ENCODE measurements at places on chromosomes 5 and 9.
A peak's percentile ranks its signal among the peaks of the same experiment; 100 is the strongest.

GRCh38 chr5:41980396-41980795 is 55.3 kb downstream of the FBXO4 start:
- DNase-seq: no peak

DNA sequence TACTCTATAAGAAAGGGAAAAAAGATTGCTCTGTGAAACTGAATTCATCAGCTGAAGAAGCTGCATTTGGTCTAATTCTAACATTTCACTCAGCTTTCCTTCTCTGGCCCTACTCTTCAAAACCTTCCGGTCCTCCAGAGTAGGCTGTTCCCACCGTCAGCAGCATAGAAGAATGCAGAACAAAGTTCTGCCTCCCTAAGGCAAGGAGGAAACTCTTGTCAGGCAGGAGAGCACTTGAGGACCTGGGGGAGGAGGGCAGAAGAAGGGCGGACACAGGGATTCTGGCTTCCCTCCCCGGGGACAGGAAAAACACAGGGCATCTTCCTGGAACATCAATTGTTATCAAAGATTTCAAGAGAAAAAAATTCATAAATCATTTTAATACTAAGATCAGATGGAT is 69.2 kb upstream of the SHB start:
- no peak for DNase-seq

GRCh38 chr5:83151821-83152220 is 74.5 kb downstream of the XRCC4 start:
- DNase-seq: no peak

DNA sequence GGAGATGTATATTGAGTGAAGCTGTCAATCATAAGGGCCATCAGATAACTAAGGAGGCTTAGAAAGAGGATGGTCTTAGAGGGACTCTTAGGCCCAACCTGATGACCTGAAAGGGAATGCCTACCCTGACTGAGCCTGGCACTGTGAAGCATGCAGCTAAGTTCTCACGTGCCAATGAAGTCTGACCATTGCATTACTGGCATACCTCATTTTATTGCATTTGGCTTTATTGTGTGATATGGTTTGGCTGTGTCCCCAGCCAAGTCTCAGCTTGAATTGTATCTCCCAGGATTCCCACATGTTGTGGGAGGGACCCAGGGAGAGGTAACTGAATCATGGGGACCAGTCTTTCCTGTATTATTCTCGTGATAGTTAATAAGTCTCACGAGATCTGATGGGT is 421.6 kb upstream of the SGCD start:
- no peak for DNase-seq

DNA sequence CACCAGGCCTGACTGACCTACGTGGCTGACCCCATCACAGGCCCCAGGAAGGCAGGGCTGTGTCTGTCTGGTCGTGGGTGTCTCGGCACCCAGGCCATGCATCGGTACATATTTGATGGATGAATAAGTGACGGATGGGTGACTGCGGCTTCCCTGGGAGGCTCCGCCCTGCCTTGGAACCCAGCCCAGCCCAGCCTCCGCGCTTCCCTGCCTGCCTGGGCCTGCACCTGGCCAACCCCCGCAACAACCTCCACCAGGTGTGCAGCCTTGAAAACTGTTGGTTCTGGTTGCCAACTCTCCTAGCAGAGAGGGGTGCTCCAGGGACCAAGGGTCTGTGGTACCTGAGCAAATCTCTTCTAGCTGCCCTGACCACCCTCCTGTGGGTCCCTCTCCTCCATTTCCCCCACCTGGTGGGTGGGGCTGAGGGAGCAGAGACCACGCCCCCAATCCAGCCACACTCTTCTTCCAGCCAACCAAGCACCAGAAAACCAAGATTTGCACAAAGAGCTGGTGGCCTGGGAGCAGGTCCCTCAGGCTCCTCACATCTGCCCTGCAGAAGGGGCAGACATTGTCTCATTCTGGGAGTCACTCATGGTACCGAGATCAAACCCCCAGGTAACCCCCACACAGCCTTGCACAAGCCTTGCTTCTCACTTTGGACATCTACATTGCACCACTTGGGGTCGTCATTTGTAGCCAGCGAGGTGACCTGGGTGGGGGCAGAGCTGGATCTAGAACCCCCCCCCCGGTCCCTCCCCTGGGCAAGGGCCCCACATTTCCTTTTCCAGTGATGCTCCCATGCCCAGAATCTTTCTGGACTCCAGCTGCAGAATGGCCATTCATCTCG is 100.6 kb upstream of the IER5L start:
- peak; percentile 94 for DNase-seq

- no peak for DNase-seq
Measured at GRCh38 chr5:177966839-177967166, 29.2 kb downstream of the PROP1 start.

DNA sequence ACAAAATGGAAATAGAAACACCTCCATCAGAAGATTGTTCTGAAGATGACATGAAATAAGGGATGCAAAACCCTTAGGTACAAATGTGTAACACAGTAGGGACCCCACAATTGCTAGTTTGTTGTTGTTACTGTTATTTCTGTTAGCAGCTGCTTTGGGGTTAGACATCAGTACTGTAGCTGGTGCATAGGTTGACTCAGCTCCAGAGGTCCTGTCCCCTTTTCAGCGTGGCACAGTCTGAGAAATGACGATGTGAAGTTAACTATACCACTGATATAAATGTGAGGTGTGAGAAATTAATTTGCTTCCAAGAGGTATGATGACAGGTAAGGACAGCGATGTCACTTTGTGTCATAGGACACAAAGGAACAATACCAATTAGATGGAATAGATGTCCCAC is 384.6 kb upstream of the KLF4 start:
- DNase-seq: no peak

DNA sequence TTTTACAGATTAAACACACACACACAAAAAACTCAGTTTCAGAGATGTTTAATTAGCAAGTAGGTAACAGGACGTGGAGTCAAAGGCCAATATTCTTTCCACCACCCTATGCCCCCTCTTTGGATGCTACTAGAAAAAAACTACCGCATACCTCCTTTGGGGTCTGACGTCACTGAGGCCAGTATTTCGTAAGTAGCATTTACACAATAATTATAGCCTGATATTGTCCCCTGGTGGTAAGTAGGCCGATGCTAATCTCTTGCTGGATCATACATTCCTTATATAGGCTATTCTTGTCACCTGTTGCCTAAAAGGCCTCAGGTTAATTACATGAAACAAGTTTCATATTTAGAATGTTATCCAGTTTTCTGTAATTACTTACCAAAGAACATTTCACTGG is 21.0 kb upstream of the SMARCA2 start:
- DNase-seq: no peak

DNA sequence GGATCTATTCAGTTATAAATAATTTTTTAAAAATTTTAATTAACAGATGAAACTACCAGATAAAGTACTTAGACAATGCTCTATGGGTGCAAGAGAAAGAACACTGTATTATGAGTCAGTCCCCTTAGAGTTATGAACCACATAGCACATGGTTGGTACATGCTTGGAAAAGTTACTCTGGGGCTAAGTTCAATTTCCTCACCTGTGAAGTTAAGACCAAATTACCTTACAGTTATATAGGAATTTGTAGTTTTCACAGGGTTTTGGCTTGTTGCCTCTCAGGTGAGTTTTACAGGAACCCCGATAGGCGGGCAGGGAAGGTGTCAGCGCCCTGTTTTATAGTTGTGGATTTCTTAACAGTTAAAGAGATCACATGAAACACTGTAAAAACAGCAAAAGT is 1.2 kb downstream of the PANK3 start:
- DNase-seq: no peak

DNA sequence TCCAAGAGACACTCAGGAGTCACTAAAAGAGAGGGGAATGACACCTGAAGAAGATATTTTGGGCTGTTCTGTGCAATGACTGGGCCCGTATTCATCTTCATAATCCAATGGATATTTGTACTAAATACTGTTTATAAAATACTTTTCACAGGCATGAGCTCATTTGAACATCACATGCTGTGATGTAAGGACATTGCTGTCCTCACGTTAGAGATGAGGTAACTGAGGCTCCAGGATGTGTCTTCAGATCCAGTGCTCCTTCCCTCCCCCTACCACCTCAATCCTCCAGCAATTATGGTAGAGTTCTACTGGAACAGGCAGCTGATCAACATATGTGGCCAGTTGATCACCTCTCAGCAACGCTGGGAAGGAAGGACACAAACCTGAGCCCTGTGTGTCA is 139.4 kb upstream of the OSMR start:
- no peak for DNase-seq

DNA sequence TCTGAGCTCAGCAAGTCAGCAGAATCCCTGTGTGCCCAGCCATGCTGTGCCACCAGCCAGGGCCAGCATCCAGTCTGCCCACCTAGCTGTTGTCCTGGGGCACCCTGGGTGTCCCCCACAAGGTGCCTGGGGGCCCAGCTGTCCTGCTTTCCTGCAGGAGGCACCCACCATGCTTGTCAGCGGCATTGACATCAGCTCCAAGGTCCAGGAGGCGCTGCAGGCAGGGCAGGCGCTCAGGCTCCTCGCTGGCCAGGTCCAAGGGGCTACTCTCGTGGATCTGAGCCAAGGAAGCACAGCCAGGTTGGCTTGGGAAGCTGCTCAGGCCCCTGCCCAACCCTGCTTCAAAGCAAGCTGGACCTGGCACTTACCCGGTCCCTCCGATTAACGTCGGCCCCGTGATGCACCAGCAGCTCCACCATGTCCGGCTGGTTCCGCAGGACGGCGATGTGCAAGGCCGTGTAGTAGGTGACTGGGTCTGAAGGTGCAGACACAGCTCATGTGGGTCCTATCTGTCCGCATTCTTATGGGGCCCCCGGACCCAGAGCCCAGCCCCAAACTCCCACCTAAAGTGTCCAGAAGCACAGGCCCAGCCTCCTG is 2.8 kb downstream of the ASB6 start:
- no peak for DNase-seq

DNA sequence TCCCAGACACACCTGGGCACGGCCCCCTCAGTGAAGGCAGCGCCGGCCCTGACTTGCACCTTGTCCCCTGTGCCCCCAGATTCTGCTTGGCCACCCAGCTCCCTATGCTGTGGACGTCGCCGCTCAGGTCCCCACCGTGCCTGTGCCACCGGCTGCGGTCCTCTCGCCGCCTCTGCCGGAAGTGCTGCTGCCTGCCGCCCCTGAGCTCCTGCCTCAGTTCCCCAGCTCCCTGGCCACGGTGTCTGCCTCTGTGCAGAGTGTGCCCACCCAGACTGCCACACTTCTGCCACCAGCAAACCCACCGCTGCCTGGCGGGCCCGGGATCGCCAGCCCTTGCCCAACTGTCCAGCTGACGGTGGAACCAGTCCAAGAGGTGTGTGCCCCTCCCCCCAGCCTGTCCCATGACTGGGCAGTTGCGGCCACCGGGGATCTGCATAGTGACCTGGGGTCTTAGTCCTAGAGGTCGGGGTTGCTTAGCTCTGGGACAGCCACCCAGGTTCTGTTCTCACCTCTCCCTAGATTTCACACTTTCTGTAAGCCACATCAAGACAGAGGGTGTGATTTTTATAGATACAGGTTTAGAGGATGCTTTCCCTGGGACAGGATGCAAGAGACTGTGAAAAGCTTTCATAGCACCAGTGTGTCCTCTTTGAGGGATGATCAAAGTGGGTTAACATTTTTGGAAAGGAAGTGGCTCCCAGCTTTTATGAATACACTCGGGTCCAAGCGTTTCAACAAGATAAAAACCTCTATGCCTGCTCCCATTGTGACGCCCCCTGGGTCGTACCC is 78.0 kb downstream of the WNK2 start:
- no peak for DNase-seq

DNA sequence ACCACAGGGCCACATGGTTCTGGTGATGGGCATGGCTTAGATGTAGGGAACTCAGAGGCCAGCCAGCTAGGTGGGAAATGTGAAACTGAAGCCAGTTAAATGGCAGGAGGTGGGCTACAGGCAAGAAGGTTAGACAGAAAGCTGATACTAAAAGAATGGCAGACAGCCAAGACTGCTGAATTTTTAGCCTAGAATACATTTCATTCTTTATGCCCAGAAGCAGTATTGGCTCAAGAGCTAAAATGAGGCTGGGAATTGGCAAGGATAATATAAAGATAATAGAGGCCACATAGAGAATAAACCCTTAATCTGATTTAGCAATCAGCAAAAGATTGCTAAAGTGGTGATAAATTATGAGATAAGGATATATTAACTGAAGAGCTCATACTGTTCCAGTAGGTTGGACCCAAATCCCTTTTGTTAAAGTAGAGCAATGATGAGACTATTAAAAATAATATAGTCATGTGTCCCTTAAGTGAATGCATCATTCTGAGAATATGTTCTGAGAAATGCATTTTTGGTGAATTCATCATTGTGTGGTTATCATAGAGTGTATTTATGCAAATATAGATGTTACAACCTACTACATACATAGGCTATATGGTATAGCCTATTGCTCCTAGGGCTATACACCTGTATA is 234.3 kb downstream of the CHSY3 start:
- no peak for DNase-seq

GRCh38 chr9:107866711-107867311 is 377.2 kb upstream of the KLF4 start:
- DNase-seq: no peak

- DNase-seq: no peak
Measured at GRCh38 chr9:7622481-7622880, 177.1 kb downstream of the DMAC1 start.

DNA sequence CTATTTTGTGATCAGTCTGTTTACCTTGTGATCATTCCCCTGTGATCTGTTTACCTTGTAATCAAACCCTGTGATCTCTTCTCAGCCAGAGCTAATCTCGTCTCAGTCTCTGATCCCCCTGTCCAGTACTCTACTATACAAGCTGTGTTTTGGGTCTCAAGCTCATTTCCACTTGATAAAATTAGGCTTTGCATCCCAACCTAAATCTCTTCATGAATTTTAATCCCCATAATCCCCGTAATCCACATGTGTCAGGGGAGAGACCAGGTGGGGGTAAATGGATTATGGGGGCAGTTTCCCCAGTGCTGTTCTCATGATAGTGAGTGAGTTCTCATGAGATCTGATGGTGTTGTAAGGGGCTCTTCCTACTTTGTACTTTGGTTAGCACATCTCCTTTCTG is 157.2 kb downstream of the PRR16 start:
- no peak for DNase-seq

DNA sequence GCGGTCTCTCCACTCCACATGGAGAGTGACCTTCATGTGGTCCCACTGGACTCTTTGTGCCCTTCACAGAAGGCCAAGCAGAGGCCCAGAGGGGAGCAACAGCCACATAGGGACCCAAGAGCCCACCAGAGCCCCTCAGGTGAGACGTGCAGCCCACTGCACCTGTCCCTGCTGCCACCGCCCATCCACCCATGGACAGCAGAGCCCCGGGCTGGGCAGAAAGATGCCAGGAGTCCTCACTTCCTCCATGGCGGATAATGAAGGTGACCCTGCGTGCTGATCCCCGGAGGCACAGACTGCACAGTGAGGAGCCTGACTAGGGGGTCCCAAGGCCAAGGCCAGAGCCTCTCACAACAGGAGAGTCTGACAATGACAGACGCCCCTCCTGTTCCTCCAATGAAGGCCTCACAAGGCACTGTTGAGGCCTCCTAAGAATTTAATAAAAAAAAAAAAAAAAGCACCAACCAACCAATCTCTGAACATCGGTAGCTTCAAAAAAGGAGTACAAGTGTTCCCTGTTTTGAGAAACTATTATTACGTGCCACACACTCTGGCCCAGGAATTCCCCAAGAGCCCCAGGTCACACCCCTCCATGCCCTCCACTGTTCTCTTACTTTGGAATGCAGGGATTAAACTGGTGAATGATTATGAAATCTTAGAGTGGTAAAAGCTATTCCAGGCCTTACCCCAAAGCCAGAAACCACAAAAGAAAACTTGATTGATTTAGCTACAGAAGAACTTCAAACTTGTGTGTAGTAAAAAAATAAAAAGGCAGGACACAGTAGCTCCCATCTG is 2.8 kb upstream of the PPP1R26 start:
- DNase-seq: no peak

- no peak for DNase-seq
Measured at GRCh38 chr9:94631599-94631998, 7.7 kb downstream of the FBP1 start.

Data from 8988T (cell line).